ENCODE measurements at places on chromosomes 1 and 21.

GRCh38 chr1:197392541-197392940 lies 124.5 kb downstream of the CRB1 start:
- DNase-seq, result no peak

DNA sequence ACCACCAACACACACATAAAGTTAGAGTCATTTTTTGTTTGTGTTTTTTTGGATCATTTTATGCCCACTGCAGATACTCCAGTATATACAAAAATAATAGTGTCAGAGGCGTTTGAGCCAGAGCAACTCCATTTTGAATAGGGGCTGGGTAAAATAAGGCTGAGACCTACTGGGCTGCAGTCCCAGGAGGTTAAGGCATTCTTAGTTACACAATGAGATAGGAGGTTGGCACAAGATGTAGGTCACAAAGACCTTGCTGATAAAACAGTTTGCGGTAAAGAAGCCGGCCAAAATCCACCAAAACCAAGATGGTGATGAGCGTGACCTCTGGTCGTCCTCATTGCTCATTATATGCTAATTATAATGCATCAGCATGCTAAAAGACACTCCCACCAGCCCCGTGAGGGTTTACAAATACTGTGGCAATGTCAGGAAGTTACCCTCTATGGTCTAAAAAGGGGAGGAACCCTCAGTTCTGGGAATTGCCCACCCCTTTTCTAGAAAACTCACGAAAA lies 40.6 kb downstream of the GJA5 start:
- DNase-seq, result no peak

DNA sequence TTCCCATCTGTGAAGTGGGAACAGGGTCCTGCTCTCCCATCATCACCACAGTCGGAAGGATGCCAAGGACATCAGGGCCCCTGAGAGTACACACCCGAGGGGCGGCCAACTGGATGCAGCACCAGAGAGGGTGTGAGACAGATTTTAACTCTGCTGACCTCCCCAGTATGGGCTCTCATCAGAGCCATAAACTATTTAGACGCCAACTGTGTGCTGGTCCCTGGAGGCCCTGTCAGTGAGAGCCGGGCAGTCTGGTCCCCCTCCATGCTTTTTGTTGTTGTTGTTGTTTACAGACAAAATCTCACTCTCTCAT lies 1.7 kb downstream of the FGR start:
- DNase-seq, result no peak

DNA sequence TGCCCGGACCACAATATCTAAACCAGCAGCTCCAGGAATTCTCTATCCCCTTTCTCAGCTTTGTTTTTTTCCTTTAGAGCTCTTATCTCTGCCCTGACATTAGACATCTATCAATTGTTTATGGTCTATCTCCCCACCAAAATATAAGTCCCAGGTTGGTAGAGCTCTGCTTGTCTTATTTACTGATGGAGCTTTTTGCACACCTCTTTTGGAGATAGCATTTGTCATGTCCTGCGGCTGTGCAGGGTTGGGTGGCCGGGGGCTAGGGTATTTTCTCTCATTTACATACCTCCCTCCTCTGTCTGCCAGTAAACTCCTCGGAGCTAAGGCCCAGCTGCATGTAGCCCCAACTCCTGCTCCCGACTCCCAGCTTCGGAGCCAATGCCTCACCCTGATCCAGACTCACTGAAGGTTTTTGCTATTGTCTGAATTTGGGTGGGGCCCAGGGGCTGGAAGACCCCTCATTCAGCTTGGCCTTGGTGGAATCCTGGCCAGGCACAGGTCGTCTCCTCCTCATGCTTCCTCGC lies 11.1 kb upstream of the PDE9A start:
- no peak for DNase-seq

DNA sequence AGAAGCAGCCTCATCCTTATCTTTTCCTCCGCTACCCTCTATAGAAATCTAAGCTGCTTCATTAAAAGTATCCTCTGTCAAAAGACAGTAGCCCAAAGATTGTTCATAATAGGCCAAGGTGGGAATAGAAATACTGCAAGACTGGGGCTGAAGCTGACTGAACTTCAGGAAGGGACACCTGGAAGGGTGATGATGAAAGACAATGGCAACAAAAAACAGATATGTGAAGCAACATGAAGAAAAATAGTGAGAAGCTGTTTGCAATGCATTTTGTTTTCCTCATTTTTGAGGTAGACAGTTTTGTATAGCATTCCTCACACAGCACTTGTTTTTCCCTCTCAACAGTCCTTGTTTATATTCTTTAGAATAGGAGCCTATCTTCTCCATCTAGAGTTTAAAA lies 16.9 kb downstream of the DCAF8 start:
- DNase-seq, result no peak

DNA sequence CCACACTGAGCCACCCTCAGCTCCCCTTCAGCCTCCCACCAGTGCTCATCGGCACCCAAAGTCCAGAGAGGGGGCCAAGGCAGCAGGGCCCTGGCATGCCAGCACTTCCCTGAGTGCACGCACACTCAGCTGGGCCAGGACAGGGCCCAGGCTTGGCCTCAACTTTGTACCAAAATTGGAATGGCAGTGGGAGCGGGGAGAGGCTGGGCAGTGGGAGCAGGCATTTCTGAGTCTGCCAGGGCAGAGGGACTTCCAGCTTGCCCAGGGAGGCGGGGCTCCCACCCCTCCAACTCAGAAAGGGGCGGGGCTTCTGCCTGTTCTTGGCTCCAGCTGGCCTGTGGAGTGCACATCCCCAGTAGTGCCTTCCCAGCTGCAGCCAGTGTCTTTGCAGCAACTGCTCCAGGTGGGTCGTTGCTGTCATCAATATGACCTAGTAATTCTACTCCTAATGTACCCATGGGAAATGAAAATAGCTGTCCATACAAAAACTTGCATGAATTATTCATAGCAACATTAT lies 10.3 kb upstream of the SNX7 start:
- no peak for DNase-seq

- DNase-seq, result no peak
Observed at GRCh38 chr1:187460093-187460492, 631.3 kb downstream of the PLA2G4A start.

DNA sequence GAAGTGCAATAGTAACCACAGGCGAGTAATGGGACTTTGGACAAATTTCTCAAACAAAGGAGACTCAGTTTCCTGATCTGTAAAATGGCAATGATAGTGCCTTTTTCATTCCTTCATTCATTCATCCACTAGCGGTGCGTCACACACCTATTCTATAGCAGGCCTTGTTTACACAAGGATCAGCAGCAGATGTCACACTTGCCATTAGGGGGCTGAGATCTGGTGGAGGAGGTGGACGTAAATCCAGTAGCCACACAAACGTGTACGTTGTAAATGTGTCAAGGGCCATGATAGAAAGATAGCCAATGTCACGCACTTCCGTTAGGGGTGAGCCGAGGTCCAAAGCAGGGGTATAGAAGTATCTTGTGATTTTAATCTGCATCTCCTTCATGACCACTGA lies 34.2 kb downstream of the SERINC2 start:
- peak; percentile 56 for DNase-seq

GRCh38 chr1:170661646-170662411 lies 2.1 kb upstream of the PRRX1 start:
- no peak for DNase-seq
